ENCODE measurements at places on chromosomes 11 and 22.
A peak's percentile ranks its signal among the peaks of the same experiment; 100 is the strongest.

DNA sequence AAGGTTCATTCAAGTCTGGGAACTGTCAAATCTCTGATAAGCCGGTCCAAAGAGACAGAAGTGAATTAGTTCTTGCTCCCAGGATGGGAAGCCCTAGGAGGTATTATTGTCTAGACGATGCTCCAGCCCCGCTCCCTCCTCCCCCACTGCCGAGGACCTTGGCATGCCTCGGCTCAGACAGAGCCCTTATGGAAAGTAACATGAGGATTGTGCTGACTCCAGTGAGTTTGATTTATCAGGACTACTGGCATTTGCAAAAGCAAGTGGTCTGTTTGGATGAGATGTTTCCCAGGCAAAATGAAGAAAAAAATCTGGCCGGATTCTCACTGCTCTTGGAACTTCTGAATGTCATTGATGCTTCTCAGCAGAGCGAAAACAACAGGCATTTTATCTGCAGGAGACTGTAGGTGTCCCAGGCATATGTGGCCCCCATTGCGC, 341.0 kb downstream of the ETS1 start:
- peak; percentile 25 for DNase-seq

GRCh38 chr11:22898036-22898435, 37.8 kb upstream of the CCDC179 start:
- no peak for DNase-seq

GRCh38 chr11:117547195-117547850, 219.7 kb downstream of the CEP164 start:
- DNase-seq, result no peak

- DNase-seq, result no peak
These were observed 16.0 kb downstream of the RRP8 start for GRCh38 chr11:6587360-6587953.

GRCh38 chr11:109733245-109733644, 311.3 kb downstream of the C11orf87 start:
- peak; percentile 12 for DNase-seq

- no peak for DNase-seq
These were observed 12.7 kb upstream of the SEPTIN5 start for GRCh38 chr22:19701420-19702145.

DNA sequence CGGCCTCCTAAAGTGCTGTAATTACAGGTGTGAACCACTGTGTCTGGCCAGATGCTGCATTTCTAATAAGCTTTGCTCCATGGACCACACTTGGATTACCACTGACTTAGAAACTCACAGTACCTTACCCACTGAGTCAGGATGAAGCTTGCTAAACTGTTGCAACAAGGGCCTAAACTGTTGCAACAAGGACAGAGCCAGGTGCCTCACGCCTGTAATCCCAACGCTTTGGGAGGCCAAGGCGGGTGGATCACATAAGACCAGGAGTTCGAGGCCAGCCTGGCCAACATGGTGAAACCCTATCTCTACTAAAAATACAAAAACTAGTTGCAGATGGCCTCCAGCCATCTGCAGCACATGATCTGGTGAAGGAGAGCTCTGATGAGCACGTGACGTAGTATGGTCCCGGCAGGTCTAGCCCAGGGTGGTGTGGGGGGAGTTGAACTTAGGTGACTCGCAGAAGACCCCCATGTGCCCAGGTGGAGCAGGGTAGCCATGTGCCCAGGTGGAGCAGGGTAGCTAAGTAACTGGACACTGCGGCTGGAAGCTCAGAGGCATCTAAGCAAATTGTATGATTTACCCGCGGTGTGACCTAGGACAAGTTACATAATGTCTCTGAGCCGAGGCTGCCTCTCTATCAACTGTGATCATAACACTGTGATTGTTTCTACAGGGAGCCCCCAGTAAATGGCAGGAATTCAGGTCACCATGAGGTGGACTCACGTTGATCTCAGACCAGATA, 8.4 kb downstream of the SLC25A45 start:
- no peak for DNase-seq

DNA sequence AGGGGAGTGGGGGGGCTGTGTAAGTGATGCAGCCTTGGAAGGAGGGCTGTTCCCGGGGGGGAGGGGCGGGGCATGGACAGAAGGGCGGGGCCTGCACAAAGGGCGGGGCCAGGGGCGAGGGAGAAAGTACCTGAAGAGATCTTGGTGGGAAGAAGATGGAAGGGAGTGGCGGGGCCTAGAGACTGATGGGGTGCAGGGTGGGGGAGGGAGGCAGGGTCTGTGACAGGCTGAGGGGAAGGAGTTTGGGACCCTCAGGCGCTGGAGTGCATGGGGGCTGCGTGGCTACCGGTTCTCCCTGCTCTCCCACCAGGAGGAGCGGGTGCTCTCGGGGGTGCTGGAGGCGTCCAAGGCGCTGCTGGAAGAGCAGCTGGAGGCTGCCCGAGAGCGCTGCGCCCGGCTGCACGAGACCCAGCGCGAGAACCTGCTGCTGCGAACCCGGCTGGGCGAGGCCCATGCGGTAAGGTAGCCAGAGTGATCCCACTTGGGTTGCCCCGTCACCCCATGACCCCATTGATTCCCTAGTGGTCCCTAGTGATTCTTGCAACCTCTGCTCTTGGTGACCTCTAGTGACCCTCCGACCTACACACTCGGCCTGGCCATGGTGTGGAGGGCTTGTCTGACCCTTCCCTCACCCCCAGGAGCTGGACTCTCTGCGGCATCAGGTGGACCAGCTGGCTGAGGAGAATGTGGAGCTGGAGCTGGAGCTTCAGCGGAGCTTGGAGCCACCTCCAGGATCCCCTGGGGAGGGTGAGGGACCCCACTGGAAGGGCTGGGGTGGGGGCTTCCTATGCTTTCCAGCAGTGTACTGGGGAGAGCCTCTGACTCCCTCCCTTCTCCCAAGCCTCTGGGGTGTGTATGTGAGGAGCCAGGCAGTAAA, 3.1 kb downstream of the CCDC88B start:
- DNase-seq, result no peak

GRCh38 chr11:31325160-31325559, 44.4 kb downstream of the DCDC1 start:
- DNase-seq, result peak; percentile 47

DNA sequence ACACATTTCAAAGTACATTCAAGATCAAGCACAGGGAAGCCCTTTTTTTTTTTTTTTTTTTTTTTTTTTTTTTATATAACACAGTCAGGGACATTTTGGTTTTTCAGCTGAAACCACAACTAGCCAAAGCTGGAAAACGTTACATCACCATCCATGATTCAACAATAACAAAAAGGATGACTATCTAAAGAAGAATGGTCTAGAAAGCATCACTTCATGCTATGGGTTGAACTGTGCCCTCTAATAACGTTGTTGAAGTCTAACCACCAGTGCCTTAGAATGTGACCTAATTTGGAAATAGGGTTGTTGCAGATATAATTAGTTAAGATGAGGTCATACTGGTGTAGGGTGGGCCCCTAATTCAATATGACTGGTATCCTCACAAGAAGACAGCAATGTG, 46.6 kb downstream of the MTMR2 start:
- DNase-seq, result peak; percentile 99

- no peak for DNase-seq
These were observed 3.2 kb upstream of the HMOX1 start for GRCh38 chr22:35377735-35378134.

GRCh38 chr22:47055073-47055355, 292.6 kb downstream of the TBC1D22A start:
- DNase-seq, result no peak

DNA sequence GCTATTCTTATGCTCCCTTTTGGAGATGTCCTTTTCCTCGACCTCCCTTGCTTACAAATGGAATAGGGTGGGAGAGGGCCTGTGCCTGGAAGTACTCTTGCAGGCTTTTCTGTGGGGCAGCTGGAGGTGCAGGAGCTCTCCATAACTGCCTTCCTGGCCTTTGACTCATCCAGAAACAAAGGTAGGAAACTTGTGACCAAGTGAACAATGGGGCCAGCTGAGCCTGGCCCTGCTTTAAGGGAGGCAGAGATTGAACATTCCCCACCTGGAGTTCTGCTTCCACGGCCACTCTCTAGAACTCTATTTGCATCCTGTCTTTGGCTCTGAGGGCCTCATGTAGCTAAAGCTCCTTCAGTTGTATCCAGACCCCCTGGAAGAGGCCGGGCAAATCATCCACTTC, 5.1 kb upstream of the LYVE1 start:
- DNase-seq, result no peak

DNA sequence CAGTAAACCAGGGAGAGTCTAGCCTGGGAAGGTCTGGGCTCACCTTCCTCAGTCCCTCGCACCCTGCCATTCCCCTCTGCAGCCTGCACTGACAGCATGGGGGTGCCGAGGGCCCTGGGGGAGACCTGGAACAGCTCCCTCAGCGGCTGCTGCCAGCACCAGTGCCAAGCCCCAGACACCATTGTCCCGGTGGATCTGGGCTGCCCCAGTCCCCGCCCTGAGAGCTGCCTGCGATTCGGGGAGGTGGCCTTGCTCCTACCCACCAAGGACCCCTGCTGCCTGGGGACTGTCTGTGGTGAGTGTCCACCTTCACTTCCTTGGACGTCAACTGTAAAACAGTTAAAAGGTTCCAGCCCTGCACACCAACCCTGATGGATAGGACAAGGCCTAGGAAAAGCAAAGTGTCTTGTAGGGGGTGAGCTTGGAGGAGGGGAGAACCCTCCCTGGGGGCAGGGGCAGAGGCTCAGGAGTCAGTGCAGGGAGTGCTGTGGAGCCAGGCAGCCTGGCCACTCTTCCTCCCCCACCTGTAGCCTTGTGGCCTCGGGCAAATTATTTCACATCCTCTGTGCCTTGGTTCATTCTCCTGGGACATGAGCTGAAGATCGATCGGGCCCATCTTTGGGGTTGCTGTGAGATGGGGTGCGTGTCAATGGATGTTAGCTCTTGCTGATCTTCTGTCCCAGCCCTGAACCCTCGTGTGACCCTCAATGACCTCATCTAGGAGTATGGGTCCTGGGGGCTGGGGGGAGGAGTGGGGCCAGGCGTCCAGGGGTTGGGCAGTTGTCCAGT, 85.2 kb upstream of the MYOD1 start:
- no peak for DNase-seq

DNA sequence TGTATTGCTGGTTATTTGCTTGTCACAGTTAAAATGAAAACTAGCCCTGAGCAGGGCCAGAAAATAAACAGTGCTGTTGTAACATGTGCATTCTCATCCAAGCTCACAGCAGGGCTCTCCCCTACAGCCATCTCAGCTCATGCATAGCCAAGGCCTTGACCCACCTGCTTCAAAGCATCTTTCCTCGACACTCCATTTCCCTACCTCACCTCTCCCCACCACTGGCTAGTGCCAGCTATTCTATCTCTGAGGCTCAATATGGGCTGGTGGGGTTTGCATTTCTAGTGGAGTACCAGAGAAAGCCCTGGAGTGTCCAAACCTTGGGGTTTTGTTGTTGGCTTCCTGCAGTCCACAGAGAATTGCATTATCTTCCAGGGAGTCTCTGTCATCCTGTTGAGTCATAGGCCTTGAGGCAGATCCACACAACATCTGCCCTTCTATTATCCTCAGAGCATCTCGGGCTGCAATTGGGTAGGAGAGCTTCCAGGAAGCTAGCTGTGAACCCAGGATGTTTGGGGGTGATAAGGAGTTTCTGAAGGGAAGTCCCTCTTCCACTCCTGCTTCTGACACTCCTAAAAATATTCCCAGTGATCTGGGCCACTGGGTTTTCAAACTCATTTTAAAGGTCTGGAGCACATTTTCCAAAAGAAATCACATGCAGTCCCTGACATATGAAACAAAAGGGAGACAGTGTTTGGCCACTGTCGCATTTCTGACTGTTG, 36.1 kb upstream of the AMOTL1 start:
- peak; percentile 95 for DNase-seq

DNA sequence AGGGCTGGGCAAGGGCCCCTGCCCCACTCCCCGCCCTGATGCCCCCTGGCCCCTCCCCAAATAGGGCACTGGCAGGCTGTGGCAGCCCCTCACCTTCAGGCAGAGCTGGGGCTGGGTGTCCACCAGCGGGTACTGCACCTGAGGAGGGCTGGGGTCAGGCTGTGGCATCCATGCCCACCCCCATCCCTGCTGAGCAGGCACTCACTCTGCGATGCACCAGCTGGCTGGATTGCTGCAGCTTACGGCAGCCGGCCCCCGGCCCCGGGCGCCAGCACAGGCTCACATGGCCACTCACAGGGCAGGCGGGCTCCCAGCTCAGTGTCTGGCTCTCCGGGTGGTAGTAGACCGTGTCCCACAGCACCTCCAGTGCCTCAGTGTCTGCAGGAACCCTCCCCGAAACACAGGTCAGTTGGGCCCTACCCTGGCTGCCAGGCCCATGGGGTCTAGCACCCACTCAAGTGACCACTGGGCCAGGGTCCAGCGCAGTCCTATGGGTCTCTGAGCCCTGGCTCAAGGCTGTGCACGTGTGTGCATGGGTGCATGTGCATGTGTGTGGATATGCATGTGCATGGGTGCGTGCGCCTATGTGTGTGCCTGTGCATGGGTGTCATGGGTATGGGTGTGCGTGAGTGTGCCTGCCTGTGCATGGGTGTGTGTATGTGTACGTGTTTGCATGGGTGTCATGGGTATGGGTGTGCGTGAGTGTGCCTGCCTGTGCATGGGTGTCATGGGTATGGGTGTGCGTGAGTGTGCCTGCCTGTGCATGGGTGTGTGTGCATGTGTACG, 14.4 kb downstream of the IL17REL start:
- no peak for DNase-seq

GRCh38 chr11:128835741-128836430, 31.2 kb downstream of the KCNJ1 start:
- DNase-seq, result peak; percentile 60

GRCh38 chr11:92941676-92942571, 27.5 kb upstream of the MTNR1B start:
- DNase-seq, result peak; percentile 67

- DNase-seq, result peak; percentile 61
These were observed 590.0 kb downstream of the METTL15 start for GRCh38 chr11:28697920-28698827.

- DNase-seq, result peak; percentile 13
These were observed 245.2 kb downstream of the NTM start for GRCh38 chr11:131615611-131616010.

DNA sequence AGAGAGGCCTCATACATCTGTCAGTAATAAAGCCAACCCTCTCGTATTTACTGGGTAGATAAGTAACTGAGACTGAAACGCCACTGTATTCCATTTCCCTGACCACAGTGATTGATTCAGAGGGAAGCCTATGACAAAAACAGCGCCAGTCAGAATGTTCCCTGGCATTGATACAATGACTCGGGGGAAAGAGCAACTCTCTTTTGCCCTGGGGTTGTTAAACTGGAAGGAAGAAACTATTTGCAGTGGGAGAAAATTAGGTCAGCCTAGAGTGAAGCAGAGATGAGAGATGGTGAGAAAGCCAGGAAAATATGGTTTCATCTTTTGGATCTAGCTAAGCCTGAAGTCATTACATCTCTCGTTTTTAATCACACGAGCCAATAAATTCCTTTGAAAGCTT, 48.6 kb upstream of the RBFOX2 start:
- peak; percentile 76 for DNase-seq

DNA sequence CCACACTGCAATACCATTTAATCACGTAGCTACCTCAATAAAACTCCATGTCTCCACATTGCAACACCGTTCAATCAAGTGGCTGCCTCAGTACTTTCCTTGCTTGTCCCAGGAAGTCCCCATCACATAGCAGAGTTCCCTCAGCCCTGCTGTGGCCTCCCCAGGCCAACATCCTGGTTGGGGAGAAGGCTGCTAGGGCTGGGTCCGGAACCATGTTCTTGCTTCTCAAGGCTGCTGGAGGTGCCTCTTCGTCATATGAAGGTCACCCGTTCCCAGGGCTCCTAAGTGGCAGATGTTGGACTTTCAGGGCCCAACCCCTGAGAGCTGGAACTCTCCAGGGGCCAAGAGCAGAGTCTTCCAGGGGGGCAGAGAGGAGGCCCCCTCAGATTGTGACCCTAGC, 3.3 kb downstream of the ART5 start:
- DNase-seq, result no peak
